ENCODE measurements at places on chromosomes 6 and 20.

DNA sequence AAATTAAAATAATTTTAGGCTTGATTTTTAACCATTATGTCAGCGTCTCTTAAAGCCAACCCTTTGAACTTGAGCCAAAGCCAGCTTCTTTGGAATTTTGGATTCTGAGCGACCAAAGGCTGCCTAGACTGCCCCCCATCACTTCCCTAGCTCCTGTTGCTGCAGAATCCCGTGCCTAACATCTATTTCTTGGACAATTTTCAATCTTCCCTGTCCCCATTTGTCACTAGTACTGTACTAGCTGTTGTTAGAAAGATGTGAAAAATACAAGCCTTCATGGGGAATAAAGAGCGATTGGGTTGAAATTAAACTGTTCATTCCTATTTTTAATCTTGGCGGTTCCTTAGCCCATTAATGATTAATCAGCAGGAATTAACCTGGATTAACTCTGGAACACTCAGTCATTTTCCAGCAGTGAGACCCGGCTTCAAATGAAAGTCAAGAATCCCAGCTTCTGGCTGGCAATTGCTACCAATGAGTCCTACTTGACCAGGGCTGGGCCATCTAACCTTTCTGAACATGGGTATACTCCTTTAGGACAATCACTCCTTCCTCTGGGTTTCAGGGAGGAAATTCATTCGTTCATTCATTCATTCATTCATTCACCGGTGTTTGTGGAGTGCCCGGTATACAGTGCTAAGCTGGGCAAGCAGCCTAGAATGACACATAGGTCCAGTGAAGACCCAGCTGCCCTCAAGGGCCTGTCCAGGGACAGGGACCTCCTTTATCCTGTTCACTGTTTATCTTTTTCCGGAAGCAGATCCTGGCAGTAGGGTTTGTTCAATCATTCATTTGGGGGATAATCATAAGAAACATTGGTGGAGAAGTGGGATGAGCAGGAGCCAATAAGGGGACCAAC, 1.4 kb upstream of the RRBP1 start:
- no peak for DNase-seq

- no peak for DNase-seq
Measured at GRCh38 chr20:1196634-1197033, 6.6 kb upstream of the C20orf202 start.

DNA sequence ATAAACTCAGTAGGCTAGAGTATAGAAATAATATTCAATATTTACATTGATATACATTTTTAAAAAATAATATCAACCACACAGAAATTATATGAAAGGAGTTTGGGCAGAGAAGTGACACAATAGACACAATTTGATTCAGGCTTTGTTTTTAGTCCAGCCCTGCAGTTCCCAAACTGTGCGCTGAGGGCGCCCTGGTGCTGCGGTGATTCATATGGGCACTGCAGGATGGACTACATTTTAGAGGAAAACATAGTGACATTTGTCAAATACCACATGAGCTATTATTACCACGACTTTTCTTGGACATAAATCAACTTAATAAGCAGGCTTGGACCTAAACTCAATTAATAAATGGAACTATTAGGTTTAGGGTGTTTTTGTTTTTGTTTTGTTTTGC, 364.3 kb upstream of the ID4 start:
- DNase-seq: no peak

DNA sequence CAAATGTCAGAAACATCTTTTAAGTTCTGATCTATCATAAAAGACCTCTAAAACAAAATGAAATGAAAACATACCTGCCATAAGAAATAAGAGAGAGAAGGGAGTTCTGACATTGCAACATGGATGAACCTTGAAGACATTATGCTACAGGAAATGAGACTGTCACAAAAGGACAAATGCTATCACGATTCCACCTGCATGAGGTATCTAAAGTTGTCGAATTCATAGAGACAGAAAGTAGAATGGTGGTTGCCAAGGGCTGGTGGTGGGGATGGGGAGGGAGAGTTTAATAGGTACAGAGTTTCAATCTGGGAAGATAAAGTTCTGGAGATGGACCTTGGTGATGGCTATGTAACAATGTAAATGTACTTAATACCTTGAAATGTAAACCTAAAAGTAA, 3.3 kb downstream of the EZR start:
- no peak for DNase-seq

GRCh38 chr6:54719131-54719530, 127.4 kb upstream of the FAM83B start:
- no peak for DNase-seq

GRCh38 chr6:155485756-155486155, 30.1 kb upstream of the NOX3 start:
- no peak for DNase-seq

DNA sequence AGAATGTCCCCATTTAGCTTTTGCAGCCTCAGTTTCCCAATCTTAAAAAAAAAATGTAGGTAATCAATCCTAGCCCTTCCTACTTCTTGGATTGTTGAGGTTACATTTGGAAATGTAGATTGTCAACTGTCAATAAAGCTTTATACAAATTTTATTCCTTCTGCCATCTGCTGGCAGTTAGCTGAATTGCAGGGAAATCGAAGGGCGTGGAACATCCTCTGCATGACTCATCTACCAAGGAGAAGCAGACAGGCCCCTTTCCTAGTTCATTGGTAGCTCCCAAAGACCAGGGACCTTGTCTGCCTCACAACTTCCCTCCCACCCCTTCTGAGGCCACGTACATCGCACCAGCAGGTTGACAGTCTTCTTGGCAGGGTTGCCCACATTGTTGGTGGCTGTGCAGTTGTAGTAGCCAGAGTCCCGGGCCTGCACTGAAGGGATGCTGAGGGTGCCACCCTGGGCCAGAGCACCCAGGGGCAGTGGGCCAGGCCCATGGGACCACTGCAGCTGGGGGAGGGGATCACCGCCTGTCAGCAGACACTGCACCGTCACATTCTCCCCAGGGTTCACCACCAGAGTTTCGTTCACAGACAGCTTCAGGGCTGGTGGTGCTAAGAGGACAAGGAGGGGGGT, 43.6 kb downstream of the MDGA1 start:
- DNase-seq: peak; percentile 53

DNA sequence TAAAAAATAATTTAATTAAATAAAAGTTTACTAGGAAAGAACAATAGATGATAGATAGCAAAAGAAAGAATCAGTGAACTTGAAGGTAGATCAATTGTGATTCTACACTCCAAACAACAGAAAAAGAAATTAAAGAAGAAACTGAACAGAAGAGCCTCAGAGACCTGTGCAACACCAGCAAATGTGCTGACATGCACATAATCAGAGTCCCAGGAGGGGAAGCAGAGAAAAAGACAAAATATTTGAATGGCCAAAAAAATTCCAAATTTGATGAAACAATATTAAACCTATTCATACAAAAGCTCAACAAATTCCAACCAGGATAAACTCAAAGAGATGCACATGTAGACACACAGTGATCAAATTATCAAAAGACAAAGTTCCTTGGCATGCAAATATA, 267.5 kb upstream of the OPRM1 start:
- no peak for DNase-seq

GRCh38 chr6:167588181-167588919, 238.4 kb upstream of the AFDN start:
- DNase-seq: peak; percentile 67

DNA sequence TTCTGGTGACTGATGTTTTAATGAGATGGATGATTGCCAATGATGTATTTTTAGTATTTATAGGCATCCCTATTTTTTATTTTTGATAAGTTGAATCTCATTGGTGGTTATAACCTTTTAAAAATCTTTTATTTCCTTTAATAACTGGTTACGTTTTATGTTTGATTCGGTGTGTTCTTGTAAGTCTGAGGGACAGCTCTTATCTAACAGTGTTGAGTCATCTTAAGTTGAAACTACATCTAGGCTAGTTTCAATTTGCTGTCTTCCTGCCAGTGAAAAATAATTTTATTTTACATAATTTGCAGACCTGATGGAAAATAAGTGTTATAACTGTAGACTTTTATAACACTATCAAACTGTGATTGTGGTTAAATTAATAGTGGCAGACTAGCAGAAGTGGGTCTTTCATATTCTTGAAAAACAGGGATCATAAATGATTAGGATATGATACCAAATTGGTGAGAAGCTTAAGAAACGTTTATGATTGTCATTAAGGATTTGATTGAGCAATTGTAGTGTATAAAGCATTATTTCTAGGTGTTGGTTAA, 4.6 kb downstream of the AFDN start:
- DNase-seq: no peak

DNA sequence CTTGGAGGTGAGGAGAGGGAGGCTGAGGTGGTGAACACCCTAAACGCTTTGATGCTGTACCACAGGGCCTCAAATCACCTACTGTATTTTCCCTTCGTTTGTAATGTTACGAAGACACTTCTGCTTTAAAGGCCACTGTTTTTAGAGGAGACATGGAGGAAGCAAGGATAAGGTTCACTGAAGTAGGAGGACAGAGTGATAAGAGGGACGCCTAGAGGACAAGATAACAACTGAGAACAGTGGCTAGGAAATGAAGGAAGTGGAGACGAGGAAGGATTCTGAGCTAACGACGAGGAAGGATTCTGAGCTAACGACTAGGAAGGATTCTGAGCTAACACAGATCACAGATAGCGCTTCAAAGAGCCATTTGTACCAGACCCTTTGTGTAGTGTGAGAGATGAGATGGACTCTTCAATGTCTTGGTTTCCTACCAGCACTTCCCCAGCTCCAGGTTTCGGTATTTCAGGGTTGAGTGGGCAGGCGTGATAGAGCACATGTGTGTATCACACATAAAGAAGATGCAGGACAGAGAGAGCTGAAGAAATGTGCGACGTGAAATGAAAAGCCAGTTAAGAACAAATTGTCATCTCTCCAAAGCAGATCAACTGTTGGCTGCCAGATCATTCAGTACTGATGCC, 7.5 kb downstream of the SF3B5 start:
- no peak for DNase-seq

- no peak for DNase-seq
Measured at GRCh38 chr6:145067430-145067829, 667.9 kb downstream of the EPM2A start.

DNA sequence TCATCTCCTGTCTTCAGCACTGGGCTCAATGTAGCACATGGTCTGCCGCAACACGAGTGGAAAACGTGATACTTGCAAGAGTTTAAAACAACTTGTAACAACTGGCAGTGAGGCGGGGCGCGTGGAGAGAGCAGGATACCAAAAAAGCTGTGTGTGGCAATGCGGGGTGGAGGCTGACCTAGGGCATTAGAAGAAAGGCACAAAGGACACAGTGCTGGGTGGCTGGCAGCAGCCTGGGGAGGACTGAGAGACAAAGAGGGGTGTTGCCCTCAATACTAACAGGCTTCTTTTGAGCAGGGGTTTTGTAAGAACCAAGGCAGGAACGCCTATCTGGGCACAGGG, 1.5 kb upstream of the GFOD1 start:
- no peak for DNase-seq

DNA sequence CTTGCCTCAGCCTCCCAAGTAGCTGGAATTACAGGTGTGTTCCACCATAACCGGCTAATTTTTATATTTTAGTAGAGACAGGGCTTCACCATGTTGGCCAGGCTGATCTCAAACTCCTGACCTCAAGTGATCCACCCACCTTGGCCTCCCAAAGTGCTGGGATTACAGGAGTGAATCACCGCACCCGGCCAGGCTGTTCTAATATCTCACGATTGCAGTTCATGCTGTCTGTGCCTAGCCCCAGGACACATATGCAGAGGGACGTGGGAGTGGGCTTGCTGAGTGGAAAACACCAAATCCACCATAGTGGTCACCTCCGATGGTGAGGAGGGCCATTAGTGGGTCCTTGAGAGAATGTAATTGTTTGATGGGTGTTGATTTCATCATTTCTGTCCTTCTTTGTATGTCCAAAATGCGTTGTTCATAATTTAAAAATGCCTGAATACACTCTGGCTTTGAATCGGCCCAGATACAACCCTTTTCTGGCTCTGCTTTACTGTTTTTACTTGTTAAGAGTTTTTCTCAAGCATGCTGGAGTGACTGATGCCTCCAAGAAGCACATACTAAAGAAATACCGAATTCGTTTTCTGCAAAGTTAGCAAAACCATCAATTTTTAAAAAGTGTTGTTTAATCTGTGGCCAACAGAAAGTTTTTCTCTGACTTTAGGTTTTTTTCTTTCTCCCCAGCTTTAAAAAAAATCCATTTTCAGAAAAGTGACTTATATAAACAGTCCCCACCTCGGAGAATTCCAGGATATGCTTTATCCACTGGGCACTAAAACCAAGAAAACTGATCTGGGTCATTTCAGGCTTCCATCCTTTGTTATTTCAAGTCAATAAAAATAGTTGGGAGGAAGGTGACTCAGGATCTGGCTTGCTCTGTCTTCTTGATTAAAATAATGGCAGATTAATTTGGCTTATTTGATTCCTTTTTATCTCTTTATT, 18.8 kb upstream of the RALGAPA2 start:
- DNase-seq: peak; percentile 96

DNA sequence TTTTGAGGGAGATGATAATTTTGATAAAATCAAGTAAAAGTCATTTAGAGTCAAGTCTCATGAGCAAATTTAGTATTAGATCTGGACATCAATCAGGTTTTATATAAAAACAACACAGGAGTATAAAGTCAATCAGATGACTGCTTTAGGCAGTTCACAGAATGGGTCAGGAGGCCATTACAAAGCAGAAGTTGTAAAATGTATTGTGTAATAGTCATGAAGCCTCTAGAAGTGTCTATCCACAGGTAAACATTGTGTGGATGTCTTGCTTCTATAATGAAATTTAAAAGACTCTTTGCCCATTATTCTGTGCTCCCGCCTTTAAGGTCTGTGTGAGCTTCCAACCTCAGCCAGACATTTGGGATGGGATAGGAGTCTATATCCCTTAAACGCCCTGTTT, 28.8 kb downstream of the MAP7 start:
- no peak for DNase-seq

DNA sequence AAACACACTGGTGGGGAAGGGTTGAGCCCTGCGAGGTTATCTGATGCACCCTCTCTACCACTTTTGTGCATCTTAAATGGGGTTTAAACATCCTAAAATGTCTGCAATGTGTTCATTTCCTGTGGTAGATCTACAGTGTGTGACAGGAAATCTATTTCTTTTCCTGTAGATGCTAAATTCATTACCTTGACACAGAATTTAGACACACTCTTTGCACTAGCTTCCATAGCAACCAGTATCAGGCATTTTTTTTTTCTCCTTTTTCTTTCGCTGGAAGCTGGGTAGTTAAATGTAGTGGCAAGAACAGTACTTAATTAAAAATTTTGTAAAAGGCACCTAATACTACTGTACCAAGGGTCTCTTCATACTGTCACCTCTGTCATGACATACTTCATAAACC, 141.1 kb downstream of the RFPL4B start:
- peak; percentile 12 for DNase-seq

- DNase-seq: peak; percentile 52
Measured at GRCh38 chr20:63895952-63896263, 982 bp downstream of the DNAJC5 start.

GRCh38 chr6:157840776-157841175, 17.7 kb downstream of the SNX9 start:
- peak; percentile 46 for DNase-seq
